Smooth muscle cell of the umbilical artery (primary cell): ENCODE measurements at places on chromosomes 4 and X. TPM values are rescaled to one million over a fixed set of nuclear protein-coding genes. Genes with fewer than 3 reads are reported as not detected.

The DGKK gene
- not detected in 2 replicates for total RNA-seq

The GLRA3 gene
- total RNA-seq, result not detected in 2 replicates

The PNMA6F gene
- not detected in 2 replicates for total RNA-seq

The C4orf51 gene
- total RNA-seq, result not detected in 2 replicates
